Lung microvascular endothelial cell (primary cell): ENCODE measurements at places on chromosomes 3 and 15.

- peak; percentile 45 for DNase-seq
These were observed 198.7 kb downstream of the TNIK start for GRCh38 chr3:171261487-171261886.

GRCh38 chr3:139434764-139435307 lies 41.5 kb downstream of the RBP2 start:
- DNase-seq = no peak

DNA sequence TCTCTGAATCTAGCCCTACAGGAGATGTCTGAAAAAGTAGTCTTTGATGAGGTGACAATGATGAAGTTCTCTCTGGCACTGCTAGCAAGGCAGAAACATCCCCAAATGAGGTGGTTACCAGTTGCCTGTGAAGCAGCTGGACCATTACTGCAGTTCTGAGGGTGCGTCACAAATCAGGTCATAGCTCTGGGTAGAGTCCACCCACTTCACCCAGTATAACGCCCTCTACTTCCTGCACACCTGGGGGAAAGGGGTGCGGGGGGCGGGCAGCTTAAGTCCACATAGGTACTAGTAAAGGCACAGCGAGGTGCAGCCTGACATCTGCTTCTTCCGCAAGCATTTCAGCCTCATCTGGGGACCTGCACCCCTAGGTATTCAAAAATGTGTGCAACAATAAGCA lies 13.4 kb upstream of the SATB1 start:
- DNase-seq = no peak

DNA sequence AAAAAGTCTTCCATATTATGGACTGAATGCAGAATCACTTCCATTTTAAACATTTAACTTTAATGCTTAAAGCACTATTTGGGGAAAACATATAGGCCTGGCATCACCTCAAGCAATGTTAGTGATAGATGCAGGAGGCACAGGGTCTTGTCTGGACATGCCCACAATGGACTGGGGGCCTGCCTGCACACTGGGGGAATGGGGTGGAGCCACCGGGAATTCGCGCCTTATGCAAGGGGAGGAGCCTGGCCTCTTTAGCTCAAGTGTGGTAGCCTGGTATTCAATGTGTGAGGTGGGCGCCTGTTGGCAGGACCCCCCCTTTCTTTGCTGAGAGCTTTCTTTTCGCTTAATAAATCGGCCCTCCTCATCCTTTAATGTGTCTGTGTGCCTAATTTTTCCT lies 29.9 kb downstream of the ACKR4 start:
- DNase-seq = no peak

DNA sequence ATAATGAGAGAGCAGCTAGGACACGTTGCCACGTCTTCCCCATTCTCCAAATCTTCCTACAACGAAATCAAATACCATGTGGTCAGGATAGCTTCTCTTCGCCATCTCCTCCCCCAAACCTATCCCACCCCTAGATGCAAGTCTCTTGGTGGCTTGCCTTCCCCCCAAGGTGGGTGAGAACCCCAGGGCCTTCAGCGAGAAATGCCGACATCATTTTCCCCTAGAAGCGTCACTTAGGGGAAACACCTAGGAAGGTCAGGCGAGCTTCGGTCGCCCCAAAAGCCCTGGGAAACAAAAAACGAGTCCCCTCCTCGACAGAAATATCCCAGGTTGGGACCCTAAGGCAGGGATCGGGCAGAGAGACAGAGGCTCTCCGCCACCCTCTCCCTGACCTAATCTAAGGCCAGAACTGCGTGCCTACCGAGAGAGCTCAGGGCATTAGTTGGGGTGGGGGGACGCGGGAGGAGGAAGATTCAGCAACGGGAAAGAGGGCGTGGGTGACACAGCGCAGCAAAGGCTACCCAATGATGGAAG lies 502 bp downstream of the DPH3 start:
- no peak for DNase-seq

- no peak for DNase-seq
These were observed 23.9 kb downstream of the EIF1B start for GRCh38 chr3:40333416-40333815.

DNA sequence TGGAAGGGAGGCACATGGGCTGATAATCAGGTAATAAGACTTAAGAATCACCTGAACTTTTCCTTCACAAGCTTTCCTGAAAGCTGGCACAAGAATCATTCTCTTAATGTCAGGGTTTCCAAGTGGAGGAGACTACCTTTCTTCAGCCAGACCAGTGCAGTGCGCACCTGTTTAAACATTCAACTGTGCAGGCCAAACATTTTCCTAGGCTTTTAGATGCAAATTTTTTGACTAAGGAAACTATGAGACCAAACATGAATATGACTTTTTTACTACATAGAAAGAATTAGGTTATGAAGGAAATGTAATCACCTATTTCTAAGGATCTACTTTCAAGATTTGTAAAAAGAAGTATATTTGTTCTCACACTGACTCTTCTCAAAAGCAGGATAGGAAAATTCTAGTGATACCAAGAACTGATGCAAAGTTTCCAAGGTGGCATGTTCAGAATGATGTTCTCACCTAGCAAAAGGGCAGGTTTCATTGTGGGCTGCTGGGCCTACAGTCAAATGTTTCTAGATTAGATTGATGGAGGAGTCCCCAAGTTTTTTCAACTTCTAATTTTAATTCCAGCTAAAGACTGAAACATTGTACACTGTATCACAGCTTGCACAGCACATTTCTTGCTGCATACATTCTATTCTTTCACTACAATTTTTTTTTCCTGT lies 339.1 kb downstream of the TIGIT start:
- no peak for DNase-seq

- no peak for DNase-seq
These were observed 22.6 kb upstream of the UMPS start for GRCh38 chr3:124707656-124708062.

GRCh38 chr3:148162132-148162531 lies 535.6 kb upstream of the AGTR1 start:
- DNase-seq = no peak

- no peak for DNase-seq
These were observed 20.8 kb downstream of the COL6A6 start for GRCh38 chr3:130537673-130538304.

DNA sequence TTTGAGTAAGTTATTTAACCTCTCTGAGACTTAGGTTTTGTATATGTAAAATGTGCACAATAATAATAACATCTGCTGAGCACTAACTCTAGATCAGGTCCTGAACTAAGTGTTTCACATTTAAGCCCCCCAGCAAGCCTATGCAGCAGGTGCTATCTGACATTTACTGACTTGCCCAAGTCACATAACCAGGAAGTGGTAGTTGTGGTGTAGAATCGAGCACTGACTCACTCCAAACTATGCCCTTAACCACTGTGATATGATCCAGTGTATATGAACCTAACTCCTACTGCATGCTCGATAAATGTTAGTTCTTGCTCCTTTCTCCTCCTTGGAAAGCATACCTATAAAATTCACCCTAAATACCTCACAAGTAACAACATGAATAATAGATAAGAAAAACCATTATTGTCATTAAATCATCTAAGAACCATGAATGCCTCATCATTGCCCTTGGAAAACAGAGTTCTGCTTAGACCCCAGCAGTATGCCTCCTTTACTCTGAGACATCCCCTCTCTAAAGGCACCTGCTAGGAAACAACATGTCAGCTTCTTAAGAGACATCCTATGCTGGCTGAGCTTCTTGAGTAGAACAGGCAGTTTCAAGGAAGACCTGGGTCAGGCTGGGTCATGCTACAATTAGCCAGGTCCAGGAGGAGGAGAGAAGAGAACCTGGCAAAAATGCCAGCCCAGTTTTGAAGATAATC lies 3.0 kb upstream of the SHC4 start:
- peak; percentile 14 for DNase-seq

- DNase-seq = no peak
These were observed 304.4 kb downstream of the KBTBD8 start for GRCh38 chr3:67302489-67302888.

DNA sequence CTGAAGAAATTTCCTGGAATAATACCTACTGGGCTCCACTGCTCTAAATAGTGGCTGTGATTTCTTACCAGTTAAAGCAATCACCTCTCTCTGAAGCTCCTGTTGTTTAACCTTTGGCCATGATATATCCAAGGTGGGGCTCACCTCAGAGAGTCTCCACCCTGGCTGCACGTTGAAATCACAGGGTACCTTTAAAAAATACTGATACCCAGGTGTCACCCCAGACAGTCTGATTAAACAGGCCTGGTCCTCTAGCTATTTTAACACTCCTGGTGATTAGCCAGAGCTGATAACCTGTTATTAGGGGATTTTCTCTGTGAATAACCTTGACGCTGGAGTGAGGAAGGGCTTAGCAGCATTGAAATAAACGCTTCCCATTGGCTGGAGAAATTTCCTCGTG lies 22.3 kb upstream of the ZBTB38 start:
- DNase-seq = no peak

DNA sequence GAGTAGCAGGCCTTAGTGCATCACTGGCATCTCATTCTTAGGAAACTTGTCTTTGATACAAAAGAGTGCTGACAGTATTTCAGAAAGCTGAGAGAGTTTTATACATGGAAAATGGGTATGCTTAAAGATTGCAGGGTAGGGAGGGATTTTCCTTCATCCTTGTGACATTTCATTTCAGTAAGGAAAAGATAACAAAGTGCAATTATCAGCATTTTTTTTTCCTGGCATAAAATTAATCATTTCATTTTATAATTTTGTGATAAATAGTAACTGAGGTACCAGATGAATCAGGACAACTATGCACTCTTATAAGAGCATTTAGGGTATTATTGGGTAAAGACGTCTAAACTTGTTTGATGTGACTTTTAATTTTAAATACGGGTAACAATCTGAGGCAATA lies 10.3 kb downstream of the KBTBD8 start:
- no peak for DNase-seq

- no peak for DNase-seq
These were observed 193.3 kb upstream of the SLCO3A1 start for GRCh38 chr15:91660174-91660649.

GRCh38 chr3:45907769-45908705 lies 21.7 kb downstream of the CCR9 start:
- peak; percentile 17 for DNase-seq
